ENCODE measurements at places on chromosomes 5 and 9. TPM values are rescaled to one million over a fixed set of nuclear protein-coding genes. Genes with fewer than 3 reads are reported as not detected.

Gene CAVIN4
- total RNA-seq = 14.7 TPM

Gene FOXD4L6
- total RNA-seq = 0.82 TPM

Gene SLC46A2
- total RNA-seq = not detected

Gene LEAP2
- 1.2 TPM for total RNA-seq

Gene BRINP1
- 48.5 TPM for total RNA-seq

Gene NPR2
- 11.0 TPM for total RNA-seq

- DNase-seq = no peak
Observed at GRCh38 chr5:125450771-125451170, 704.3 kb upstream of the ZNF608 start.

GRCh38 chr9:95810814-95811213 lies 64.7 kb upstream of the ERCC6L2 start:
- DNase-seq = no peak

DNA sequence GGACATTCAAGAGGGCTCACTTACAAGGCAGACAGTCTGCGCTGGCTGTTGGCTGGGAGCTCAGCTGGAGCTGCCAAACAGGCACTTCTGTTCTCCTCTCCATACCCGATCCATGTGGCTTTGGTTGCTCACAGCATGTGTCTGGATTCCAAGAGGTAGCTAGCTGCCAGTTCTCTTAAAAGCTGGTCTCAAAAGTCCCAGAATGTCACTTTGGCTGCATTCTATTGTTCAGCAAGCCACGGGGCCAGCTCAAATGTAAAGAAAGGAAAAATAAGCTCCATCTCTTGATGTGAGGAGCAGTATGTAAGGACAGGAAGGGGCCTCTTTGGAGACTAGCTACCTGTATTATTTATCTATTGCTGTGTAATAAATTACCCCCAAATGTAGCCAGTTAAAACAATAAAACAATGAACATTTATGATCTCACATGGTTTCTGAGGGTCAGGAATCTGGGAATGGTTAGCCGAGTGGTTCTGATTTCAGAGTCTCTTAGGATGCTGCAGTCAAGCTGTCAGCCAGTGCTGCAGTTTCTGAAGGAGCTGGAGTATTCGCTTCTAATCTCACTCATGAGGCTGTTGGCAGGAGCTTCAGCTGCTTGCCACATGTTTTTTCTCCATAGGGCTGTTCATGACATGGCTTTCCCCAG lies 112.7 kb upstream of the CLINT1 start:
- DNase-seq = no peak

DNA sequence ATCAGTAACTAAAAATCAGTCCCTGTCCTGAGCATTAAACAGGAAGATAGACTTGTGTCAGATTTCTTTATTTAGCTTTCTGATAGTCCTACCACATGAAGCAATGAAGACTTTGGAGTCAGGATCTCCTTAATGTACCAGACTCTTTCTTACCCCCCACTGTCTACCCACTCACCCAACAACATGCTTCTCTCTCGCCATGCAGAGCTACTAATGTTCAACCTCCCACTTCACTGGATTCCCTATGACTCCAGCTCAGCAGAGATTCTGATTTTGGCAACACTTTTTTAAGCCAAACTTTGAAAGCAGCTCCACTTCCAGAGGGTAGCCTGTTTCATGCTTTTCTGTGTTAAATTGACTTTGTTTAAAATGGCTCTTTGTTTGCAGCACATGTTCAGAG lies 50.8 kb downstream of the GPR21 start:
- no peak for DNase-seq

DNA sequence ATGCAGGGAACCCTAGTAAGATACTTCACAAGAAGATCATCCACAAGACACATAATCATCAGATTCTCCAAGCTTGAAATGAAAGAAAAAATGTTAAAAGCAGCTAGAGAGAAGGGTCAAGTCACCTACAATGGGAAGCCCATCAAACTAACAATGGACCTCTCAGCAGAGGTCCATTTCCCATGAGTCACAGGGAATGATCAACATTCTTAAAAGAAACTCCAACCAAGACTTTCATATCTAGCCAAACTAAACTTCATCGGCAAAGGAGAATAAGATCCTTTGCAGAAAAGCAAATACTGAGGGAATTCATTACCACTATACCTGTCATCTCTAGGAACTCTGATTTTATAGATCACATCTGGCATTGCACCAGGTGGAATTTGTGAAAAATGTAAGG lies 52.9 kb upstream of the SPATA31E1 start:
- no peak for DNase-seq

DNA sequence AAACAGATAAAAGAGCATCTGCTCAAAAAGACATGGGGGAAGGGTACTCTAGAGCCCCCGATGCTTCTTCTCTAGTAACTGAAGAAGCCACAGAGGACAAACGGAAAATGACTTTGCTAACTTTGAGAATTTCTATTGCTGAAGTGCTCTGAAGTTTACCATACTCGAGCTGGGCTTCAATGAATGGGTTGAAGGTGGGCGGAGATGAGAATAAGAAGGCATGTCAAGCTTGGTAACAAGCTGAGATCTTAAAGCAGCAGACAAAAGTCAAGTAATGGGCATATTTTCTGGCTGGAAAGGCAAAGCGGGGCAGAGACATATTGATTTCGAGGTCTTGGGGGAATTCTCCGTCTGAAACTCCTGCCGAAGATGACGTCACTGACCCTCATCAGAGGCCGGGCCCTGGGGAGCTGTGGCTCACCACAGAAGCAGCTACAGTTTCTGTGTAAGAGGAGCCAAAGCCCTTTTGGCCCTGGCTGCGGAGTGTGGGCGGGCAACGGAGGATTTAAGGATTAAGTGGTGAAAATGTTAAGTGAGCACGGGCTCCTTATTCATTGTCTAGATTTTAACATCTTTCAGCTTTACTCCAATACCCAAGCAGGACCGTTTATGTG lies 115.8 kb upstream of the SLIT3 start:
- no peak for DNase-seq

DNA sequence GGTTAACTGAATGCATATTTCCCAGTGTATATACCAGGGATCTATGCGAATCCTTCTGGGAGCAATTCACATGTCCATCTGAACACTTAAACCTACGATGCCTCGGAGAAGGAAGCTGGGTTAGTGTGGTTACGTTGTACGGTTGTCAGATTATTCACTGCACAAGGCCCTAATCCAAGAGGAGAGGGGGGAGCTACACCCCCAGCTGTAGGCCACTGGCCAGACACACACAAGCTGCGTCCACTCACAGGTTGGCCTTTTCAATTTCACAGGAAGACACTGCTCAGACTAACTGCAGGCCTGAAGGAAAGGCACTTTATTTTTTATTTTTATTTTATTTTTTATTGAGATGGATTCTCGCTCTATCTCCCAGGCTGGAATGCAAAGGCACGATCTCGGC lies 184.5 kb upstream of the GNA14 start:
- DNase-seq = no peak

DNA sequence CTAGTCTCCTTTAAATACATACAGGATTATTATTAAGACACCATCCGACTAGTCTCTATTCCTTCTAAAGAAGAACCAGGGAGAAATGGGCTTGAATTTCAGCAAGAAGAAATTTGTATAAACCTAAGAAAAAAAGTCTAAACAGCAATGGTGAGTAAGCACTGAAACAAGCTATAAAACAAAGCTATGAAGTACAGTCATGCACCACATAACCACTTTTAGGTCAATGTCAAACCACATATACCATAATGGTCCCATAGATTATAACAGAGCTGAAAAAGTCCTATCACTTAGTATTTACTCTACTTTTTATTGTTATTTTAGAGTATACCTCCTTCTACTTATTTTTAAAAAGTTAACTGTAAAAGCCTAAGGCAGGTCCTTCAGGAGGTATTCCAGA lies 102.0 kb upstream of the NFIB start:
- no peak for DNase-seq

GRCh38 chr9:31119890-31120454 lies 1264.5 kb upstream of the ACO1 start:
- DNase-seq = no peak

- DNase-seq = no peak
Observed at GRCh38 chr5:112975721-112976431, 722 bp upstream of the DCP2 start.

GRCh38 chr9:120536094-120536493 lies 43.9 kb downstream of the CDK5RAP2 start:
- no peak for DNase-seq

- DNase-seq = no peak
Observed at GRCh38 chr9:109117856-109118807, 1.6 kb downstream of the TMEM245 start.

GRCh38 chr5:122985954-122986721 lies 50.4 kb downstream of the PPIC start:
- DNase-seq = no peak

GRCh38 chr9:1156794-1157550 lies 106.8 kb downstream of the DMRT2 start:
- no peak for DNase-seq

GRCh38 chr9:106784076-106784475 lies 78.9 kb upstream of the ZNF462 start:
- DNase-seq = no peak

GRCh38 chr9:136629879-136630661 lies 32.6 kb upstream of the EGFL7 start:
- DNase-seq = peak; percentile 72

- DNase-seq = peak; percentile 18
Observed at GRCh38 chr9:79623799-79624721, 52.3 kb downstream of the TLE4 start.

DNA sequence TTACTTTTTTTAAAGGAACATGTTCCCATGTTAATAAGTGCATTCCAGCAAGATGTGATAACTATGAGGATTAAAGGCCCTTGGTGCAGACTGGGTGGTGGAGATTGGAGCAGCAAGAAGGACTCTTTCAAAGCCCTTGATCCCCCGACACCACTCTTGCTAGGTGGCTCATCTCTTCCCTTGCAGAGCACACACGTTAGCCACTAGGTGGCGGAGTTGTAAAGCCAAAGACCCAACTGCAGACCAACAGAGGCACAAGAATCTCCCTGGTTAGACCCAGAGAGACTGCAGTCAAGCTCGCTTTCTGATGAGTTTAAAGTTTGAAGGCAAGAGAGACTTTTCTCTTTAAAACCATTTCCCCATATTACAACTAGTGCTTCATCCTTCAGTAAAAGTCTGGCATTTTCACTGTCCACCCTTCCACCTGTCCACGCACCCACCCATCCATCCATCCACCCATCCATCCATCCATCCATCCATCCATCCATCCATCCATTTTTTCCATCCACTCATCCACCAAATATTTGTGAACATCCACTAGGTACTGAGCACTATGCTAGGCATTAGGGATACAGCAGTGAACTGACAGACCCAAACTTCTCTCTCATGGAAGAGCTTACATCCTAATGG lies 226.9 kb downstream of the MSX2 start:
- DNase-seq = peak; percentile 74

GRCh38 chr5:111772456-111773122 lies 15.6 kb upstream of the NREP start:
- no peak for DNase-seq

GRCh38 chr5:113250341-113250953 lies 184.3 kb downstream of the TSSK1B start:
- DNase-seq = no peak

DNA sequence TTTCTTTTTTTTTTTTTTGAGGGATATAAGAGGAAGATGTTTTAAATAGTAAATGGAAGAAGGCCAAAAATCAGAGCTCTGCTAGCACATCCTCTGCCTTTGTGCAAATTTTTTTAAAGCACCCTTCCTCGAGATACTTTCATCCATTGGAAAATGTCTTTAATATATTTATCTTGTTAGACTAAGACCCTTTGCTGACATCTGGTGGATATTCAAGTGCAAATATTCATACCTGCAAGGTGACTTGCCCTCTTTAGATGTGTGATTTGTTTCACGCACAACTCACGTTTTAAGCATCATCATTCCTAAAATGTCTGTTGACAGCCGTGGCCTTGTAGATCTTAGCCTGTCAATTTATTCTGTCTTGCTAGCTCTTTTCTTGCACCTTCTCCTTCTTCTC lies 258.5 kb downstream of the AGTPBP1 start:
- peak; percentile 16 for DNase-seq

- peak; percentile 70 for DNase-seq
Observed at GRCh38 chr5:177496727-177497291, 595 bp downstream of the PDLIM7 start.

GRCh38 chr5:134508521-134509195 lies 16.8 kb upstream of the JADE2 start:
- no peak for DNase-seq

DNA sequence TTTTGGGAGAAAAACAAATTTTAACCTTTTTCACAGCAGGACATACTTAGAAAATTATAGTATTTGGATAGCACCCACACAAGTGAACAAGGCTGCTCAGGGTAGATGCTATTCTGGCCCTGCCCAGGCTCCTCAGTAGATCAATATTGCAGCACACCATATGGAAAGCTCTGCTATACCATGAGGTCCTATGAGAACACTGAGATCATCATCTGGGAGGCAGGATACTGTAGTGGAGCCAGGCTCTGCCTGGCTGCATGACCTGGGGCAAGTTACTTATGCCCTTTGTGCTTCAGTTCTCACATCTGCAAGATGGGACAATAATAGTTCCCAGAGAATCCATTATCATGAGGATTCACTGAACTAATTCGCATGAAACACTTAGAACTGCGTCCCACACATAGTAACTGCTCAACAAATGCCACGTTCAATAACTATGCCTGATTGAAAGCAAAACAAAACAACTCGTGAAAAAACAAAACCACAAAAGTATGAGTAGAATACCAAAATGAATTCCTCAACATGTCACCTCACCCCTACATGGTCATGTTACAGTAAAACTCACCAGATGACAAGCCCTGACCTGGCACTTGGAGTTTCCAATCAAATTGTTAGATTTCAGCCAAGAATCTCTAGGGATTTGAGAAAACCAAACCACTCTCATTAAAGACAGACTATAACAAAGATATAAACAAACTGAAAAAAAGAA lies 31.9 kb downstream of the ARSB start:
- DNase-seq = no peak

GRCh38 chr5:170297589-170298462 lies at the start of gene LCP2:
Gene LCP2, minus strand, starts transcription at chr5:170297777. Its CDS starts 166 bp downstream, at chr5:170297611.
- DNase-seq = no peak

GRCh38 chr9:75803130-75803529 lies 87.3 kb upstream of the PCSK5 start:
- no peak for DNase-seq

GRCh38 chr5:126594748-126595485 lies at the start of gene ALDH7A1:
Gene ALDH7A1, minus strand, starts transcription at chr5:126595219. Its CDS starts 21 bp downstream, at chr5:126595198.
- peak; percentile 87 for DNase-seq

All from frontal cortex (tissue), 4 donors.